ENCODE measurements at places on chromosomes 13 and 19.

DNA sequence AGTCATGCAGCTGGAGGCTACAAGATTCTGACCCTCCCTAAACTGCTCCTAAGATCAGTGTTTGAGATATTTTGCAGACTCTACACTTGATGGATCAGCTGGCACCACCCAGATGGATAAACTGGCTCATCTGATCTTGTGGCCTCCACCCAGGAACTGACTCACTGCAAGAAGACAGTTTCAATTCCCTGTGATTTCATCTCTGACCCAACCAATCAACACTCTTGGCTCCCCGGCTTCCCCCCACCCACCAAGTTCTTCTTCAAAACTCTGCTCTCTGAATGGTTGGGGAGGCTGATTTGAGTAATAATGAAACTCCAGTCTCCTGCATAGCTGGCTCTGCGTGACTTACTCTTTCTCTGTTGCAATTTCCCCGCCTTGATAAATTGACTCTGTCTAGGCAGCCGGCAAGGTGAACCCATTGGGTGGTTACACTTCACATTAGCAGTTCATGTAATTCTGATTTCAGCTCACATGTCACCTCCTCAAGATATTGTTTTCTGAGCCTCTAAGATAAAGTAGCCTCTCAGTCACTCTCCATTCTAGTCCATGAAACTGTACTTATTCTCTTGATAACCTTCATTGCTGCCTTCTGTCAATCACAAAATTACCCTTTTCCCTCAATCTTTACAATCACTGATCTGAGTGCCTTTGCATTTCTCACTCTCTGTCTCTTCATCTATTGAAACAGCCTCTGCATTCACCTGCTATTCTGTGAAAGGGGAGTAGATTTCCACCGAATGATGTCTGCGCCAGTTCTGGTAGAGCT, 9.9 kb upstream of the FPR3 start:
- no peak for DNase-seq

GRCh38 chr13:34678154-34678553, 263.9 kb upstream of the NBEA start:
- no peak for DNase-seq

GRCh38 chr19:53554804-53555203, 16.9 kb downstream of the ZNF331 start:
- no peak for DNase-seq

GRCh38 chr19:46787331-46788261, 798 bp downstream of the SLC1A5 start:
- DNase-seq = no peak

DNA sequence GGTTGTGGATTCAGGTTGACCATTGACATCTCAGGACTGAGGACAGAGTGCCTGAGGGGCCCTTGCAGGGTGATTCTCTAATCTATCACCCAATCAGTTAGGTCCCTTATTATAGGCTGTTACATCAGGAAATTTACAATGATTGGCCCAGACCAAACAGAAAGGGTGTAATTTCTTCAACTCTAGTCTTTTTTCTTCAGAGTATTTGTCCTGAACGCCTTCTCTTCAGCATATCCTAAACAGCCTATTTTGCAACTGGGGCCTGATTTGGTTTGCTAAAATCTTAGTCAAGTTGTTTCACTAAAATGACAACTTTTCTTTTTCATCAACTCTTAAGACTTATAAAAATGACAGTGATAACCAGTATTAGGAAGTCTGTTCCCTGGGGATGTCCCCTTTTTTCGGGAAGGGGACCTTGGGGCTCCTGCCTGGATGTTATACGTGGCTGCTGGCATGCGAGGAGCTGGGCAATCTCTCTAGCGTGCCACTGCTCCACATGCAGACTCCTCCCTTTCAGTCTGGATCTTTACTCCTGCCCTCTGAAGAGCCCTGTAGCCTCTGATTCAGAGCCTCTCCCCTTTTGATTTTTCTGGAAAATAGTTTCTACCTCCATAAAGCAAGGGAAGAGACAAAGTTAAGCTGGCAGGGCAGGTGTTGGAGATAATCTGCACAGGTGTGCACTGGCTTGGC, 19.6 kb upstream of the GTF2F2 start:
- no peak for DNase-seq

DNA sequence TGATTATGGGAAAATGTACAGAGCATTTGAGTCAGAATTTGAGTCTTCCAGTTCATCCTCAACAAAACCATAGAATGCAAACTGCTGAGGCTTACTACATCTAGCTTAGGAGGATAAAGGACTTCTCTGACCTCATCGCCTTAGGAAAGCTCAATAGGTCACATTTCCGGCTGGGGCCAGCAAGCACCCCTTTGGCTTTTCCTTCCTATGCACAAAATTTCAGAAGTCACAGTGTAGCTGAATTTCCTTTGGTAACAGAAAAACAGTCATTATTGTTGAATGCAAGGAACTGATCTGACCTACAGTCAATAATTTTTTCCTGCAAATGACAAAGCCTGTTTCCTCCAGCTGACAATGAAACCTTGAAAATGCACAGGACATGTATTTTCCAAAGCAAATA, 32.8 kb upstream of the LRCH1 start:
- DNase-seq = no peak

- no peak for DNase-seq
Observed at GRCh38 chr13:47420568-47420967, 523.7 kb upstream of the HTR2A start.

Data from NCI-H187 treated with DMSO at 0.1 percent for 48 hours (cell line).